ENCODE measurements at places on chromosomes 12 and 14. TPM values are rescaled to one million over a fixed set of nuclear protein-coding genes. Genes with fewer than 3 reads are reported as not detected.

GRCh38 chr12:6039894-6040601 is 84.4 kb downstream of the VWF start:
- peak; percentile 69 for DNase-seq

The PROX2 gene
- total RNA-seq: not detected

GRCh38 chr12:43676183-43676813 is 82.3 kb downstream of the PUS7L start:
- DNase-seq: no peak

- no peak for DNase-seq
These were observed 343.5 kb upstream of the RGS6 start for GRCh38 chr14:71588576-71589215.

DNA sequence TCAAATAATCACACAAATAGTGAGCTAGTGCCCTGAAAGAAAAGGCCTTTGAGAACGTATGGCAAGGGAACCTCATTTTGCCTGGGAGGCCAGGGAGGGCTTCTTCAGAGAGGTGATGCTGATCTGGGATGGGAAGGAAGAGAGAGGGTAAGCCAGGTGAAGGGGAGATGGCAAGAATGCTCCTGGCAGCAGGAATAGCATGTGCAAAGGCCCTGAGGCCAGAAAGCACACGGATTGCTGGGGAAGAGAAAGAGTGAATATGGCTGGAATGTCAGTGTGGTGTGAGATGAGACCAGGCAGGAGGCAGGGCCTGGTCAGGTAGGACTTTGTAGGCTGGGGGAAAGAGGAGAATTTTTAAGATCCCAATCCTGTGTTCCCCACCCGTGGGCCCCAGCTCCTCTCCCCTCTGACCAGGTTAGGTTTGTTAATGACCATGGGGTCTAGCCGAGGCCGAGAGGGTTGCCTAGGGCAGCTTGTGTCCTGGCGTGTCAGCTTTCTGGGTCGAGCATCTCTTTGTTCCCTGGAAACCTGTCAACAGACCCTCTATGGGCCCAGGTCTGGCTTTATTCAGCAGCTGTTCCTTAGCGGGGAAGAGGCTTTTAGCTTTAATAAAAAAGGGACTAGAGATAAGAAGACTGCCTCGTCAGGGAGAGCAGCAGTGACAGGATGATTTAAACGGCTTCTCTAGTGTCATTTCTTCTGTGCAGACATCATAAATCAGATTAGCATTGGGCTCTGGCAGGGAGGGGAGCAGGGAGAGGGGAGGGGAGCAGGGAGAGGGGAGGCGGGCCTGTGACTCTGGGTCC is 123.4 kb downstream of the ADCK1 start:
- no peak for DNase-seq

Measured in SJSA1 (cell line).